Dermis blood vessel endothelial cell (primary cell): ENCODE measurements at places on chromosomes 7 and 10. TPM values are rescaled to one million over a fixed set of nuclear protein-coding genes. Genes with fewer than 3 reads are reported as not detected.

Gene UCMA
- total RNA-seq: not detected in 2 replicates

Gene TMEM236
- total RNA-seq: 0.17 and 1.3 TPM in 2 replicates

Gene TUBAL3
- 0.28 and 0.34 TPM in 2 replicates for total RNA-seq

Gene C10orf62
- 0.09 and 0.34 TPM in 2 replicates for total RNA-seq

Gene SMO
- total RNA-seq: 3.2 and 5.8 TPM in 2 replicates
